ENCODE measurements at places on chromosomes 13 and 19.

DNA sequence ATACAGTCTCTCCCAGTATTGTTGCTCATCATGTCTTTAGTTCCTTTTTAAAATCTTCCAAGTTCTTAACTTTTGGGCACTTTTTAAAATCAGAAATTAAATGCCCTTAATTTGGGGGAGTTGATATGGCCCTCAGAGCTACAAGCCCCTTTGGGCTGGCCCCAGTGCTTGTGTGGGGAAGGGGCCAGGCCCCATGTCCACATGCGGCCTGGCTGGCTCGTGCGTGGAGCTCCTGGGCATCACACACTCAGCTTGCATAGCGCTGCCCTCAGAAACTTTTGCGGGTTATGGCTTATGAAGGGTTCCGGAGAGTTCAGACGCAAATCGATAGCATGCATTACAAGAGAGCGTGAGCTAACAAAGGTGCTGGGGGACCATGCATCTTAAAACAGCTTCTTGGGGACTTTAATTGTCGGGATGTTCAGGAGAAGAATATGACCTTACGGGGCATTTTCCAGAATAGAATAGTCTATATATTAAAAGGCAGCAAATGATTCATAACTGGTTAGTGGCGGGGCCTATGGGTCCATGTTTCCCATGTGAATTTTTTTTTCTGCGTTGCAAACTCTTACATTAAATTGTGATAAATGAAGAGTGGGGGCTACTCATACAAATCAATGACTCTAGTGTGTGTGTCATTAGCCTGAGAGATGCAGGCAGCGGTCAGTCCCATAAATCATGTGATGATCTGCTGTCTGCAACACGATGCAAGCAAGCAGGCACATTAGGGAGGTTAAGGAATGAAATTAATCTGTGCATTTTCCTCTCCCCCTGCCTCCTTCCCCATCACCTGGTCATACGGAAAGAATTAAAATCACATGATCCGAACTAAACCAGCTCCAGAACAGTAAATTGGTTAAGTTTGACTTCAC is 185.8 kb upstream of the TSHZ3 start:
- no peak for DNase-seq

GRCh38 chr13:102277286-102277685 is 124.6 kb downstream of the FGF14 start:
- DNase-seq: no peak

DNA sequence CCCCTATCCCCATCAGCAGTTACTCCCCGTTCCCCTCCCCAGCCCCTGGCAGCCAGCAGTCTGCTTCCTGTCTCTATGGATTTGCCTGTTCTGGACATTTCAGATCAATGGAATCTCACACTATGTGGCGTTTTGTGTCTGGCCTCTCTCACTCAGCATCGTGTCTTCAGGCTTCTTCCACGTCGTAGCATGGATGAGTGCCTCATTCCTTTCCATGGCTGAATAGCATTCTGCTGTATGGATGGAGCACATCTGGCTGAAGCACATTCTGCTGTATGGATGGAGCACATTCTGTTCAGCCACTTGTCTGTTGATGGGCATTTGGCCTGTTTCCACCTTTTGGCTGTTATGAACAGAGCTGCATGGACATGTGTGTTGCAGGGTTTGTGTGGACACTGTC is 29.5 kb downstream of the CRTC1 start:
- DNase-seq: no peak

- no peak for DNase-seq
These were observed 597.7 kb downstream of the GPC6 start for GRCh38 chr13:93824286-93824685.

DNA sequence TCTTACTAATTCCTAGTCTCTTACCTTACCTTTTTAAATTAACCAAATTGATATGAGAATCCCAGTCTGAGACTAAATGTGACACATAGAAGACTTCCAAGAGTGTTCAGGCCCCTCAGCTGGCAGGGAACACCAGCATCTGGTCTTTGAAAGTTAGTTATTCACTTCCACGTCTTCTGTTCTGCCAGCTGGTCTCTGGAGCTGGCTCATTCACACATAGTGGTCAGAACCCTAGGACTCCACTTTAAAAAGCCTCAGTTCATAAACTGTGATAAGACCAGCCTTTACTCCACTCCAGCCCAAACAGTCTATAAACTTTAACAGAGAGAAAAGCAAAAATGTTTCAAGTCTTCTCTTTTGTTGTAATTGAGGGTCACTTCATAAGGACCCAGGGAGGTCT is 263.0 kb downstream of the DCT start:
- no peak for DNase-seq

- DNase-seq: no peak
These were observed 10.5 kb downstream of the C13orf46 start for GRCh38 chr13:113963376-113963775.

GRCh38 chr13:92390217-92390616 is 836.4 kb upstream of the GPC6 start:
- no peak for DNase-seq

DNA sequence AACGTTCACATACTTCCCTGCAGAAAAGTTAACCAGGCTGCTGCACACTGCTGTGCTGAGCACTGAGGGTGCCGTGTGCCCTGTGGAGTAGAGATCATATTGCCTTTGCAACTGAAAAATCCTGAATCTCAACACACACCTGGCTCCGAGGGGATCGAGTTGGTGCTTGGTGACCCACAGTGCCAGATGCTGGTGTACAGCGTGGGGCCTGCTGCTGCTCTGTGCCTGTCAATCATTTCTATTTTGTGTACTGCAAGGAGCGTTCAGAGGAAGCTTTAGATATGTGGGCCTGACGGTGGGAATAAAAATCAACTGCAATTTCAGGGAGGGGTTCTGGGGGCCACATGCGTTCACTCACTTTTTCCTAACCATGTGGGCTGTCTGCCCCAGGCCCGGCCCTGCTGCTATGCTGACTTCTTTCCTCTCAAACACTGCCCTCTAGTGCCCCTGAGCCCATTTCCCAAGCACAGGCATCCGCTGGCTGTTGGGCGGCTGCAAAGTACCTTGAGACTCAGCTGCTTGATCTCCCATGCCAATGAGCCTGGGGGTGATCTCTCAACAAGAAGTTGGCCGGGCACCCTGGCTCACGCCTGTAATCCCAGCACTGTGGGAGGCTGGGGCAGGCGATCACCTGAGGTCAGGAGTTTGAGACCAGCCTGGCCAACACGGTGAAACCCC is 9.7 kb upstream of the LENG8 start:
- peak; percentile 71 for DNase-seq

GRCh38 chr13:59700281-59700680 is 463.4 kb downstream of the DIAPH3 start:
- no peak for DNase-seq

GRCh38 chr19:54418030-54418929 is 3.0 kb downstream of the TTYH1 start:
- DNase-seq: peak; percentile 71

GRCh38 chr19:6828306-6828697 is 55.8 kb downstream of the VAV1 start:
- DNase-seq: peak; percentile 68

- no peak for DNase-seq
These were observed 287.9 kb upstream of the NBEA start for GRCh38 chr13:34654203-34654602.

Data from head of caudate nucleus (tissue), 42 donors.